ENCODE measurements at places on chromosomes 3 and 15. TPM values are rescaled to one million over a fixed set of nuclear protein-coding genes. Genes with fewer than 3 reads are reported as not detected.

GRCh38 chr15:75573648-75574384 is 5.3 kb downstream of the PTPN9 start:
- DNase-seq: no peak

GRCh38 chr3:133371676-133372075 is 28.2 kb upstream of the BFSP2 start:
- DNase-seq: no peak

- DNase-seq: no peak
Measured at GRCh38 chr3:53630547-53630946, 136.1 kb downstream of the CACNA1D start.

DNA sequence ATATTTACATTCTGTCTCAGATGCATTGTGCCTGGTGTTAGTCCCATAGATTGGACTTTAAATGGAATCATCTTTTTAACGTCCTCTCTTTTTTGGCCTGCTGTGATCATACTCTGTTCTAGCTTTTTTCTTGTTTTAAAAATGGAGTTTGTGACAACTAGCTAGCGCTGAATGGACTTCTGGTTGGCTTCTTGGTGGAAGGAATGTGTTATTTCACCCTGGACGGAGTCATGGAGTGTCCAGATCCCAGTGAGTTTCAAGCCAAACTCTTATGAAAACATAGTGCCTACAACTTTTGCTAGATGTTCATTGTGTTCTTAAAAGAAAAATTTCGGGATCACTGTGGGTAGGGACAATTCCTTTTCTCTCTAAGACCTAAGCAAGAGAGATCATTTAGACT is 192.6 kb downstream of the TCF12 start:
- no peak for DNase-seq

GRCh38 chr3:181855825-181856224 is 144.1 kb downstream of the SOX2 start:
- DNase-seq: no peak

- no peak for DNase-seq
Measured at GRCh38 chr3:69088063-69088462, 3.3 kb downstream of the ARL6IP5 start.

DNA sequence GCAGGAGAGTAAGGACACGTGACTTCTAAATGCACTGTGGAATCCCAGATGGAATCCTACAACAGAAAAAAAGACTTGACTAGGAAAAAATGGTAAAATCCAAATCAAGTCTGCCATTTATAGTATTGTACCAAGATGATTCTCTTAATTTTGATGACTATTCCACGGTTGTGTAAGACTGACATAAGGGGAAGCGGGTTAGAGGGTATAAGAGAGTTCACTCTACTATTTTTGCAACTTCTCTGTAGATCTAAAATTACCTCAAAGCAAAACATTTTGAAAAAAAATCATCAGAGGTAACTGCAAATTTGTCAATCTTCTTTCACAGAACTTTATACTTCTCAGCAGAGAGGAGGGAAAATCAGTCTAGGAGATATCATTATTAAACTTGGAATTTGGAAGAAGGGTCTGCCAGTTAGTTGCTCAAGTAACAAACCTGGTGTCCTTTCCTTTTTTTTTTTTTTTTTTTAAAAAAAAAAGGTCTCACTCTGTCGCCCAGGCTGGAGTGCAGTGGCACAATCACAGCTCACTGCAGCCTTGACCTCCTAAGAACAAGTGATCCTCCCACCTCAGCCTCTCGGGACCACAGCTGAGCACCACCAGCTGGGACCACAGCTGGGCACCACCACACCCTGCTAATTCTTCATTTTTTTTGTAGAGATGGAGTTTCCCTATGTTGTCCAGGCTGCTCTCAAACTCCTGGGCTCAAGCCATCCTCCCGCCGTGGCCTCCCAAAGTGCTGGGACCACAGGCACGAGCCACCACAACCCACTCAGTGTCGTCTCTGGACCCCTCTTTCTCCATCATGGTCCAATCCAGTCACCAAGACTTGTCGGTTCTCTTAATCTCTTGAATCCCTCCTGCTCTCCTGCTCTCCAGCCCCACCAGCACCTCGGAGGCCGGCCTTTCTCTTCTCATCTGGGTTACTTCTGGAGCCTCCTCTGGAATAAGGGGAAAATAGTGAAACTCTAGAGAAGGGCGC is 14.9 kb upstream of the HES1 start:
- no peak for DNase-seq

DNA sequence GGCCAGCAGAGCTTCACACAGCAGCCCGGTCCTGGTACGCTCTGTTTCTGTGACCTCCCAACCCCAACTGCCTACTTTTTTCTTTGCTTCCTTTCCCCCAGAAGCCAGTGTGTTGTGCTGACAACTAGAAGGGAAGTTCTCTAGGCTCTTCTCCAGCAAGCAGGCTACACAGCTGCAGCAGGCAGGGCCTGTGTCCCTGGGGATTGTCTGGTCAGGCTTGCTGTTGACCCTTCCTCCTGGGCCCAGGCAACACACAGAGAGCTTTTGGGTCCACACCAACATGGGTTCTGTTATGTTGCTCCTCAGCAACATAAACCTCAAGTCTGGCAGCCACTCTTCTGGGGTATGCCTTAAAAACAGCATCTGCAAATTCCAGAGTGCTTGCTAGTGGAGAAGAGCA is 36.2 kb upstream of the TSPAN3 start:
- DNase-seq: no peak

DNA sequence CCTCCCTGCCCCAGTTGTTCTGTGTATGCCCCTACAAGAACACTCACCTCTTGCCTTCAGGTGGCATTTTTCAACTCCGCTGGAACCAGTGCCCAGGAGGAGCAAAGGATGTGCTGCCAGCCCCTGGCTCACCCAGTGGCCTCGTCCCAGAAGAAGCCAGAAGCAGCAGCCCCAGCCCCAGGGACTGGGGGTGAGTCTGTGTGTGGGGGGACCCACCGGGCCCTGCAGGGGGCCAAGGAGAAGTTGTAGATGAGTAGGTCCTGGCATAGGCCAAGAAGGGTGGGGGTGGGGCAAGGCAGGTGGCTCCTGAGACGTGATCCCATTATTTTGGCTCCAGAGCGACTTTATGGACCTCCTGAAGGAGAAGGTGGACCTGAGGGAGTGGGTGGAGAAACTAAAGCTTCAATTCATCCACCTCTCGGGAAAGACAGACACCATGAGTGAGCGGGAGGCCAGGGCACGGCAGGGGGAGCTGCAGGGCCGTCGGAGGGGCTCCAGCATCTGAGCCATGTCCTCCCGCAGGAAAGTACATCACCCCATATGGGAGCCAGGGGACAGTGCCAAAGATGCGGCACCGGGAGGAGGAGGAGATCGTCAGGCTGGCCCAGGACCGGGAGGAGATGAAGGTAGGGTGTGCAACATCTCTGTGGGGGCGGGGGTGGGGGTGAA is 29.3 kb downstream of the NGRN start:
- DNase-seq: no peak

GRCh38 chr15:80732818-80733217 is 37.7 kb downstream of the ABHD17C start:
- no peak for DNase-seq

- no peak for DNase-seq
Measured at GRCh38 chr3:38331257-38332022, 15.1 kb upstream of the XYLB start.

GRCh38 chr3:124999317-124999716 is 56.5 kb downstream of the HEG1 start:
- no peak for DNase-seq

DNA sequence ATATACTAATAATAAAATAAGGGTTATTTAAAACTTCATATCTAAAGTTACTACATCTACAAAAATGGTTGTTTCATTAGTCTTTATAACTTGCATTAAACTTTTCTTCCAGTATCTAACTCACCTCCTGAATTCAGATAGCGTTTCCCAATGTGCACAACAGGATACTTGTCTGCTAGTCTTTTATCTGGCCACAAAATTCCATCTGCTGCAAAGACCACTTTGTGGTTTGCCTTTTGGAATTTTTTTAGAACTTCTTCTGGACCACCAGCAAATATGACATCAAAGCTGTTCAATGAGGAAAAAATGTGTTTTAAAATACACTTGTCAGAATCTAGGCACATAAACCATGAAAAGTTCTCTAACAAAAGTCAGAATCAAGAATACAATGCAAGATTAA is 50.8 kb downstream of the PLOD2 start:
- no peak for DNase-seq

GRCh38 chr3:184168363-184169120 is 6.1 kb upstream of the AP2M1 start:
- no peak for DNase-seq

- DNase-seq: no peak
Measured at GRCh38 chr15:93803421-93804152, 427.8 kb upstream of the MCTP2 start.

GRCh38 chr15:74384881-74385643 is 17.6 kb upstream of the CYP11A1 start:
- DNase-seq: peak; percentile 77

DNA sequence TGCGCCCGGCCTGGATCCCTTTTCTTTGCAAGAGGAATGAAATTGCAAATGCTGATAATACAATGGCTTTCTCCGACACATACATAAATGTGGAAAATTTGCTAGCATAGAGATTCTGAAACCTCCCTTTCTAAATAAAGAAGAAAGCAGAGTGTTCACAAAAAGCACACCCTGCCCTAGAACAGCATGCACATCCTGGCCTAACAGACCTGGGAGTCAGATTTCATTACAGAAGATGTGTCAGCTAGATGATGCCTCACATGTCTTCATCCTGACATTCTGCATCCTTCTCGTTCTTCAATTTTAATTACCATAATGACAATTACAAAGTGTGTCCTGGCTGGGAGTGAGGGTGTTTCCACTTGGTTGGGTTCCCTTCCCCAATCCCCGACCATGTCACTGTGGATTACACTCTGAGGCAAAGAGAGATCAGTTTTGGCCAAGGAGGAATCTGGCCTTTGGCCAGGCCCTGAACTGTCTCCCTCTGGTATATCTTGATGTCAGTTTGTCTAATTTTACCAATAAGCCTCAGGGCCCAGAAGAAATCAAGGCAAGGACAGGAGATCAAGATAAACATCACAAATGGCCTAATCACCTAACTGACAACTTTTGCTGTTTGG is 104.9 kb upstream of the SPATA12 start:
- no peak for DNase-seq

DNA sequence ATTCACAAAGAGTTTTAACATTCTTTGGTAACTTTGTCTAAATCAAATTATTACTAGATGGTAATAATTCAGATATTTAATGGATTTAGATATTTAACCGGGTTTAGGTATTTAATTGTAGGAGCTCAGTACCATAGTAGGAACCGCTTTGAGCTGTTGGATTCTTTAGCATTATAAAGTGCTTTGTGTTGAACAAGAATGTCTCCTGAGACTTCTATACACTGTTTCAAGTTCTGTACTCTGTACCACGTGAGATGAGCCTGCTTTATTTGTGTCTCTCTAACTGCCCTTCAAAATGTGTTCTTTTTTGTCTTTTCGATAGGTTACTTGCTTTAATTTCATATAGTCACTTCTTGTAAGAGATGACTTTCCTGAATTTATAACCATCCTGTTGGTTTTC is 36.0 kb downstream of the ZFAND6 start:
- no peak for DNase-seq

- no peak for DNase-seq
Measured at GRCh38 chr3:64184621-64185020, 40.6 kb downstream of the PRICKLE2 start.

DNA sequence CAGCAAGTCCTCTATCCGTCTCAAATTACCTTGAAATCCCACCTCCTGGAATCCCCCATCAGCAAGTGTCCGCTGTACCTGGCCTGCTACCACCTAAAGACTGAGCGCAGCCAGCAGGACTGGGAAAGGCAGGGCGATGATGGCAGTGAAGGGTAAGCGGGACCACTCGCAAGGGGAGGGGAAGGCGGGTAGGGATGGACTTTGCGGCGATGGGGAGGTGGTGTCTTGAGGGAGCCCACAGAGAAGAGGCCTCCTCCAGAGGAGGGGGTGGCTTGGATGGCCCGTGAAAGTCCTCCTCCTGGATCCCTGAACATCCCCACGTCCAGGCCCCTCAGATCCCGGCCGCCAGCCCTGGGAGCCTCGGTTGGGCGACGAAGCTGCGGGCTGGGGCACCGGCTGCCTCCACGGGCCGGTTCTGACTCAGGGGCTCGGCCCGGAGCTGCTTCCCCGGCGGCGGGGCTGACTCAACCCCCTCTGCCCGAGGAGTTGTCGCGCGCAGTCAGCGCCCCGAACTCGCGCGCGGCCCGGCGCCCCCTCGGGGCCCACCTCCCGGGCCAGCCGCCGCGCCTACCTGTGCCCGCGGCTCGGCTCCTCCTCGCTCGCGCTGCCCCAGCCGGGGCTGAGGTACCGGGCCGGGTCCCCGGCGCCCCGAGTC is 512 bp downstream of the LARP6 start:
- peak; percentile 21 for DNase-seq

GRCh38 chr15:44159492-44159891 is 35.6 kb downstream of the FRMD5 start:
- no peak for DNase-seq

GRCh38 chr3:141000027-141000663 is 51.0 kb upstream of the SPSB4 start:
- peak; percentile 47 for DNase-seq

DNA sequence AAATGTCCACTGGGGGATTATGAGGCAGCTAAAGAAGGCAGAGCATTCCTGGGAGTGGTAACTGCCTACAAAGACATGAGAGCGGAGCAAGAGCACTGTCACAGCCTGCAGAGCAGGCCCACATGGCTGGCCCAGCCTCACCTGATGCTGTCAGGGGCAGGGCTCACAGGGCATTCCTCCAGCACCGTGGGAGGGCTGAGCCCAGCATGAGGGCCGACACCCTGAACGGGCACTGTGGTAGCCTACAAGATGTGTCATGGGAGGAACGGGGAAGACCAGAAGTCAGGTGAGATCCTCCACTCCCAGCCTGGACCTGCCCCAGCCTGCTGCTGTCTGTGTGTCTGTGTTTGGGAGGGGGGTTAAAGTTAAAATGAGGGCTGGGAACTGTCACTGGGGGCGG is 30.1 kb downstream of the CCDC12 start:
- DNase-seq: no peak

DNA sequence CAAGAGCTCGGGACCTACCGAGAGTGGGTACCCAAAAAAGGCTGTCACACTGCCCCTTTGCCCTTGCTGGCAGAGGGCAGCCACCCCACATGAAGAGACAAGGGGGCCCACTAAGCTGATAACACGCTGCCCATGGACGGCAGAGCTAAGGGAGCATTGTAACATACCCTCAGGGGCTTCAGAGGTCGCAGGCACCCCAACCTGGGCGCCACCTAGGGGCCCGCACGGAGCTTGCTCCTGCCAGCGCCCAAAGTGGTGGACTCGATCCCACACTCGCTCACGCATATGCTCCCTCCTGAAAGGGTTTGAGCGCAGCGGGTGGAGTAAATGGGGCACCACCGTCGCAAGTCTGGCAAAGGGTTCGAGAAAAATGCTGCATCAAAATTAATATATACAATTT is 975.4 kb downstream of the ZPLD1 start:
- DNase-seq: no peak

Gene TMOD3
- 48.9 TPM for total RNA-seq

Gene RLBP1
- not detected for total RNA-seq

Gene CGNL1
- total RNA-seq: not detected

Gene NR1I2
- total RNA-seq: 1.4 TPM

Gene ISG20
- 110 TPM for total RNA-seq

Gene LTK
- not detected for total RNA-seq

Gene CCNB2
- 58.7 TPM for total RNA-seq

Gene CCDC54
- not detected for total RNA-seq

Gene ENTPD3
- not detected for total RNA-seq

Gene CD96
- total RNA-seq: 70.3 TPM

Gene SCAMP5
- total RNA-seq: 0.44 TPM

Gene GPR171
- total RNA-seq: 131 TPM

Gene GOLGA8J
- total RNA-seq: not detected

Gene MAP2K1
- total RNA-seq: 103 TPM

All from activated naive CD8-positive, alpha-beta T cell treated with anti-CD3 and anti-CD28 coated beads for 36 hours (primary cell).